ENCODE measurements at places on chromosomes 7 and 10. TPM values are rescaled to one million over a fixed set of nuclear protein-coding genes. Genes with fewer than 3 reads are reported as not detected.

DNA sequence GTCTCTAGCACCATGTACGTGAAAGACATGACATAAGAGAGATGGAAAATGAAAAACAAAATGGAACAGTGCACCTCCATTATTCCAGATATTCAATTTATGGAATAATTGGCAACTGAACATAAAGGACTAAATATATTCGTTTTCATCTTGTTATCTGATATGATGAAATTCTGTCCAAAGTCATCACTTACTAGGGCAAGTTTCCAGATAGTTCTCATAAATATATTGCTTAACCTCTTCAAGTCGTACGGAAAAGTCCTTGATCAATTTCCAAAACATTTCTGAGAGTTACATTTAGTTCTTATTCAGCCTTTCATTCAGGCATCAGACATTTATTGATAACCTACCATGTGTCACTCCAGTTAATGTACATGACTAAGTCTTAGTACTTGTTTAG lies 185.2 kb downstream of the HGF start:
- no peak for DNase-seq

- DNase-seq, result no peak
Measured at GRCh38 chr10:110420401-110421193, 77.1 kb upstream of the DUSP5 start.

Gene ACTA2
- polyA plus RNA-seq, result 815 TPM

DNA sequence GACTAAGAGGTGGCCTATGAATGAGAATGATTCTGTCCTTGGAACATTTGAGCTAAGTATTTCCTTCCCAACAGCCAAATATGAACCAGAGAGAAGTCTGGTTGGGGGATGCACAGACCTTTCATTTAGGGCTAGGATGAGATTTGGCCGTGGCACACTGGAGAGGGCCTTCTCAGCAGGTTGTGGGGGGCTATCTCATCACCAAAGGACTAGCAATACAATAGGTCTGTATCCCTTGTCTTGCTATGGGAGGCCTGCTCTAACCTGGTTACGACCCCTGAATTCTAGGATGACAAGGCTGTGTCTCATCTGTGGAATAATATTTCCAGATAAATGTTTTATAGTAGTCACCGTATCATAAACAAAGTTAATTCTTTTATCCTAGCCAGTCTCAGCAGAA lies 133.0 kb downstream of the CHRM2 start:
- DNase-seq, result no peak

GRCh38 chr10:17066000-17066399 lies 63.6 kb downstream of the CUBN start:
- DNase-seq, result no peak

- DNase-seq, result no peak
Measured at GRCh38 chr7:94565247-94565894, 55.8 kb downstream of the CASD1 start.

Gene IFIT2
- polyA plus RNA-seq, result 2.9 TPM

Gene GCK
- polyA plus RNA-seq, result 0.35 TPM

Gene TSPAN12
- polyA plus RNA-seq, result 3.4 TPM

Gene INA
- polyA plus RNA-seq, result 6.6 TPM

- no peak for DNase-seq
Measured at GRCh38 chr10:79947787-79948424, 999 bp downstream of the SFTPD start.

- DNase-seq, result no peak
Measured at GRCh38 chr10:101216207-101217043, 12.8 kb downstream of the LBX1 start.

DNA sequence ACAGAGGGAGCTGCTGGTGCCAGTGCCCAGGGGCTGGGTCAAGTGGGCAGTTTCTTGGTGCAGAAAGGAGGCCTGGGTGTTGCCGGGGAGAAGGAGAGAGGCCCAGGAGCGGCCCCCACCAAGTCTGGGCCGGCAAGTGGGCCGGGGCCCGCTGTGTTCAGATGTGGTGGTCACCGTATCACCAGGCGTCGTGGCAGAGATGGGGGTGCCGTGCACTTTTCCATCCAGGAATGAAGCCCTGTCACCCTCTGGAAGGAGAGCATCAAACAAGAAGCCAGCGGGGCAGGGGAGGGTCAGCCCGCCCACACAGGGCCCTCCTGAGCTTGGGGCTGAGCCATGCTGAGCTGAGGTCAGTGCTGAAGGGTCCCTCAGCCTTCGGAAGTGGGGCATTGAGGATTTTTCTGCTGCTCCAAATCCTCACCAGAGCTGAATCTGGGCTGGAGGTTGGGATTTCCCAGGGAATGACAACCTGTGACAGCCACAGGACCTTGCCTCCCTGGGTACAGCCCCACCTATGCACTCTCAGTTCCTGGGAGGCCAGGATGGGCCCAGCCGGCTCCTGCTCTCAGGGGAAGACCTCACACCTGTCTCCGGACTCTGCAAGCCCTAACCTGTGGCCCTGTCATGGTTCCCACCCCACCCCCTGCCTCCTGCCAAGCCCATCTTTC lies 27.9 kb upstream of the INPP5A start:
- no peak for DNase-seq
